ENCODE measurements at places on chromosomes 7 and 10. TPM values are rescaled to one million over a fixed set of nuclear protein-coding genes. Genes with fewer than 3 reads are reported as not detected.

DNA sequence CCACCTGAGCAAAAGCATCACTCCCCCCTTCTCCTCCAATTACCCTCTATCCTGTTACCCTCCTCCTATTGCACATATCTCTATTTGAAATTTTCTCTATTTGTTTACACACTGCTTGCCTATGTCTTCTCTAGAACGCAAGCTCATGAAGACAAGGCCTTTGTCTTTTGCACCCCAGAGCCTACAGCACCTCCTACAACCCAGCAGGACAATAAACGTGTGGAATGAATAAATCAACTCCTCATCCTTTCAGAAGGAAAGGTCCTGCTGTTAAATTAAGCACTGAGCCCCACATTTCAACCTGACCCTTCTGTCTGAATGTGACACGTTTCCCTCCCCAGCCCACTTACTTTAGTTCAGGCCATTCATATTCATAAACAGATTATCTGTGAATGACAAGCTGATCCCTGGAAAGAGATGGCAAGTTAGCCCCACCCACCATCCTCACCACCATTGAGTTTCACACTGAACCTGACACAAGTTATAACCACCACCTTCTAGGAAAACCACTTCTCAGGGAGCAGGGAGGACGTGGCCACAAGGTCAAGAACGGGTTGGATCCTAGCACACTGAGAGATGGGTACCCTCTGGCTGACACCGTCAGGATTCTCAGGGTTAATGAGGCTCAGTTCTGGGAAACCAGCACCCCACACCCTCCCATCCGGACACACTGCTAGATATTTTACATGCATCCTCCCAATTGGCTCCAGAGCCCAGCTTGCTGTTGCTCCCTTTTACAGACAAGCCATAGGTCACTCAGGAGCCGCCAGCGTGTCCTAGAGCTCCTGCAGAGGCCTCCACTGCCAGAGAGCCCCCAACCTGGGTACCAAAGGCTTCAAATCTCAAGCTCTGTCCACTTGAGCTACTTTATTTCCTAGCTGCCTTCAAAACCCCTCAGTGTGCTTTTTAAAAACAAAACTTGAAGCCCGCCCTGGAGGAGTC is 934 bp downstream of the PRTFDC1 start:
- no peak for DNase-seq

DNA sequence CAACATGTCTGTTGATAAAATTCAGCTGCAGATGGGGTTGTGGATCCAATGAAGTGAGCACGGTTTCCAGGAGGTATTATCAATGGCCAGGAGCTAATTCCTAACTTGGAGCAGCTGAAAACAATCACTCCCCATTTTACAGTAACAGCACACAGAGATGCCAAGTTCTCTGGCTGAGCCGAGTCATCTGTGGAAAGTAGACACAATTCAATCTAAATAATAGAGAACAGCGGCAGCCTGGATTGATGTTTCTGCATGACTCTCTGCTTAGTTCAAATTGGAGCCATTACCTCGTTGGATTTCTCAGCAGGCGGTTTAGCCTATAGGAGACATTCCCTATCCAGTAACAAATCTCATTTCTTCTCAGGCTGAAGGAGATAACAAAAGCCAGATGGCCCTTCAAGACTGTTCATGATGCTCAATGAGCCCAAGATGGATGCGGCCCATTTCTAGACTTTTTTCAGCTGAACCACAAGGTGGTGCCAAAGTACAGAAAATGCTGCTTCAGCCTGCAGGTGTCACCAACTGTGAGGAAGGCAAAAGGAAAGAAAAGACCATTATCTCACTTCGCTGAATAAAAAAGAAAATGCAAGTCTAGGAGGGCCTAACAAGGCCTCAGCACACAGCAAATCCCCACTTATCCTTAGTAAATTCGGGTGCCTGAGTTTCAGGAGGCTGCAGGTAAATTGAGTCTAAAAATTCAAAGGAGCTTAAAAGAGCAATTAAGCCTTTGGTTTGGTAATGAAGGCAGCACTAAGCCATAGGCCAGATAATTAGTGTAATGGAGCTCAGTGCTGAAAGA is 83.7 kb downstream of the SLC16A9 start:
- DNase-seq: peak; percentile 31

DNA sequence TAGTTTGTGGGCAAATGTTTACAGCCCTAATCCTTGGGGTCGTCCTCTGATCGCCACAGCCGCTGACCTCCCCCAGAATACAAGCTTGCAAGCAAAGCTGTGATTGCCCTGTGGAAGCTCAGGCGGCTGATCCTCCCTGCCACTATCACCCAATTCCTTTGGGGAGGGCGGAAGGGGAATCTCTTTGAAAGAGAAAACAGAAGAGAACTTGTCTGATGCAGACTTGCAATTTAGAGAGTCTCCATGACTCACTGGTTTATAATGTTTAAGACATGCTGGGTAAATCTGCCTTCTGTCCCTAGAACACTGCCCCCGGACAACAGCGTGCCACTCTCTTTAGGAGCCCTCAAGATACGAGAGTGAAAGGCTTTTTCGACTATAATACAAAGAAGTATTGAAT is 75.5 kb downstream of the NRP1 start:
- no peak for DNase-seq

- DNase-seq: no peak
These were observed 54.6 kb upstream of the MKI67 start for GRCh38 chr10:128180843-128181242.

DNA sequence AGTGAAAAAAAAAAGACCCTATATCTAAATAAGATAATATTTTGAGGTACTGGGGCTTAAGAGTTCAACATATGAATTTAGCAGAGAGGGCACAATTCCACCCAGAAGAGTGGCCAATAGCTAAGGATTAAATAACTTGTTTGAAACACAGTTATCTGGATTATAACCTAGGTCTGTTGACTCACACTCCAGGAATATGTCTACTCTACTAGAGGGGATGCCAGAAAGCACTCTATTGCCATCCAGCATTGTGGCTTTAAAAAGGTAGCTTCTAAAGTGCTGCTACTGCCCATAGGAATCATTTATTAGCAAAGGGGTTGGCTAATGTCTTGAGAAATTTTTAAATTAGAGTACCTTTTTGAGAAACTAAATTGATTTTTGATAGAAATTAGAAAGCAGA is 102.2 kb downstream of the PPP1R3A start:
- no peak for DNase-seq

Gene CLCN1
- not detected for total RNA-seq

Gene ZCWPW1
- total RNA-seq: 1.8 TPM

DNA sequence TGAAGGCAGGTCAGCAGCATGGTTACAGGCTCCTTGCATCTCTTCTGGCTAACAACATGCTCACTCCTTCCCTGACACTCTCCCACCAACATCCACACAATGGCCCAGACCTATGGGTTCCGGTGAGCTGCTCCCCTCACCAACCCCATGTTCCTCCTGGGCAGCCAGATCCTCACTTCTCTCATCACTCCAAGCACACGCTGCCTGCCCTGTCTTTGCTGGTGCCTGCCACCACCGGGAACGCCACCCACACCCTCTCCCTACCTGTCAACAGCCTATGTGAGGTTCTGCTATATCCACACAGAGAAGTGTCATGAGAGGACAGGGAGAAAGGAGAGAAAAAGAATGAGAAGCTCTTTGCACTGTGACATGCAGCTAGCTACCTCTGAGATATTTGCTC is 14.6 kb downstream of the PARP12 start:
- no peak for DNase-seq

DNA sequence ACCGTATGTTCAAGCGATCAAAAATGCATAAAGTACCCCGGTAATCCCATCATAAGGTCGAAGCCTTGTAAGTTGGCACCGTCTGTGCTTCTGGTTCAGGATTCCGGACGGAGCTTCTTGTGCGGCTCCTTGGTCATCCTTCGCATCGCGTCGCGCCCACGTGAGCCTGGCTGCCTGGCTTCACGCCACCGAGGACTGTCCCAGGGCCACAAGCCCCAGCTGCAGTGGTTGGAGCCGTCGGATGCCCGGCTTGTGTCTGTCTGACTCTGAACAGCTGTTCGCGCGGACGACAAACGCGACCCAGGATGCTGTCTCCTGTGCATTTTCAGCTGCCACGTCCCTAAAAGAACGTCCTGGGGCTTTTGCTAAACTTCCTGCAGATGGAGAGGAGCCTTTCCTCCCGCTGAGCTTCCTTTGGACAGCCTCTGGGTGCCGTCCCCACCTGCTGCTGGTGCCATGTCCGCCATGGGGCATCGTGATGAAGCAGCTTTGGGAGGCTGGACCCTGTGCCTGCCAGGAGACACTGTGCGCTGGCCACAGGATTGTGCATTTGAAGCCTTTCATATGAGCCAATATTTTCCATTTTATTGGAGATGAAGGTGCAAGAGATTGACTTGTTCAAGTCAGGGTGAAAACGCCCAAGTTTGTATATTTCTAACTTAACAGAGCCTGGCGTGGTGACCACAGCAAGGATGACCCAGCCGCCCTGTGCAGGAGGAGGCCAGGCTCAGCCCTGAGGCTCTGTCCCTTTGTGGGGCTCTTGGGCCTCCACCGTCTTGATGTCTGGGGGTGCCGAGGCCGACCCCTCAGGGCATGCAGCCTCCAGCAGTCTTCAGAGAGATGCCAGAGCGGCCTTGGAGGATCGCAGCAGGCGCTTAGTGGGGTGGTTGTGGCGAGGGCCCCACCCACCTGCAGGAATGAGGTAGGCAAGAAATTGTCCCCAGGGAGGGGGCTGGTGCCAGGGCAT is 6.7 kb upstream of the JAKMIP3 start:
- no peak for DNase-seq

- no peak for DNase-seq
These were observed 6.4 kb upstream of the CSTF2T start for GRCh38 chr10:51705774-51706173.

Gene ADAM12
- total RNA-seq: 30.0 TPM

DNA sequence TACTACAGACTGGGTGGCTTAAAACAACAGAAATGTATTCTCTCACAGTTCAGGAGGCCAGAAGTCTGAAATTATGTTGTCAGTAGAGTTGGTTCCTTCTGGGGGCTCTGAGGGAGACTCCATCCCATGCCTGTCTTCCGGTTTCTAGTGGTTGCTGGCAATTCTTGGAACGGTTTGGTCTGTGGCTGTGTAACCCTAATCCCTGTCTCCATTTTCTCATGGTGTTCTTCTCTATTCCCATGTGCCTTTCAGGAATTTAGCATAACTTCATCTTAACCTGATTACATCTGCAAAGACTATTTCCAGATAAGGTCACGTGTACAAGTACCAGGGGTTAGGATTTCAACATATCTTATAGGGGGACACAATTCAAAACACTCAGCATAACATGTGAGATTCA is 73.2 kb downstream of the FAM241B start:
- DNase-seq: no peak

Gene CALHM3
- total RNA-seq: not detected

DNA sequence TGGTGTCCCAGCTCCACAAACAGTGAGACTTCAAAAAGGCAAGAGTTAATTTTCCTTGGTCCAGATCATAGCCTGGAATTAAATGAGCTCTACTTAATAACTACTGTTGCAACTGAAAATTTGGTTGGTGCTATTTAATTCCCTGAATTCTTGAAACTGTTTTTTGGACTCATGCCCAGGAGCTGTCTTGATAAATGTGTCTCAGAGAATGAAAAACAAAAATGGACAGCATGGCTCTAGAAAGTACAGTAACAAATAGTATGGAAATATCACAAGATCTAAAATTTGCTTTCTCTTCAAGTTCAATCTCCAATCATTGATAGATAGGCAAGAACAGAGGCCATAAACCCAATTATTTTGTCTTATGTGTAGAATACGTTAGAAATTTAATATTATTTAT is 42.5 kb downstream of the CCDC71L start:
- no peak for DNase-seq

DNA sequence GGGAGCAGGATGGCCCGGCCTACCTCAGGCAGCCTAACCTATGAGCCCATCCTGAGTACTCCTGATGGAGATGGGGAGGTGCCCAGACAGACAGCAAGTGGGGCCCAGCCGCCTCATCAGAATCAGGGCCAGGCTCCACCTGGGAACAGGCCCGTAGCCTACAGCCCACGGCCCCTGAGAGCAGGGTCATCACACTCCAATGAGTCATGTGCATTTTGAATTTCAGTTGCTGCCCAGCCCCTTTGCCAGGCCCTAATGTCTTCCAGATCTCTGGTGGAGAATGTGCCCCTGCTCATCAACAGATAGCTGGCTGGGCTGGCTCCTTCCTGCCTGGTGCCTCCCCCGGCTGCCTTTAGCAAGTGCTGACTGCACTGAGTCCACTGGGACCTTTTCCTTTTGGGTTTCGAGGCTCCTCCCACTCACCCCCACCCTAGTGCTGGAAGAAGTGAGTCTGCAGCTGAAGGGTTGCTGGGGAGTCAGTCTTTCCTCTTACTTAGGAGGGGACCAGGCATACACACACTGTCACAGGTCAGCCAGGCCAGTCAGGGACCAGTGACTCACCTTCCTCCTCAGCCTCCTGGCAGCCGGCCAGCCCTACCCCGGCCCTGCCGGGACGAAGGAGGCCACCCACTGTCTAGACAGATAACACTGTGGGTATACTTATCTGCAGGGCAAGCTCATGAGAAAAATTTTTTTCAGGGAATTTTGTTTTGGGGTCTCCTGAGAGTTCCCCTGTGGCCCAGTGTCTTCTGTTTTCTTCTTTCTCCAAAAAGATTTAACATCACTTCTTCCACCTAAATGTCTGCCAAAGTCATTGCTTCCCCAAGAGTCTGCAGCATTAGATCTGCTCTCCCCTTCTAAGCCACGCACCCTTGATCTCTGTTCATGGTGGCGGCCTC is 9.1 kb upstream of the ASIC3 start:
- peak; percentile 87 for DNase-seq

Gene TMEM140
- total RNA-seq: 1.8 TPM

Gene FGFR2
- 8.9 TPM for total RNA-seq

- no peak for DNase-seq
These were observed 86.9 kb upstream of the GNA12 start for GRCh38 chr7:2931034-2931415.

Gene DKK1
- 4.7 TPM for total RNA-seq

GRCh38 chr10:89888321-89889070 is 187.1 kb downstream of the KIF20B start:
- no peak for DNase-seq

GRCh38 chr7:11120675-11121220 is 147.1 kb downstream of the PHF14 start:
- DNase-seq: no peak

Gene NFE2L3
- total RNA-seq: 57.1 TPM

Gene ARPC1A
- total RNA-seq: 216 TPM

DNA sequence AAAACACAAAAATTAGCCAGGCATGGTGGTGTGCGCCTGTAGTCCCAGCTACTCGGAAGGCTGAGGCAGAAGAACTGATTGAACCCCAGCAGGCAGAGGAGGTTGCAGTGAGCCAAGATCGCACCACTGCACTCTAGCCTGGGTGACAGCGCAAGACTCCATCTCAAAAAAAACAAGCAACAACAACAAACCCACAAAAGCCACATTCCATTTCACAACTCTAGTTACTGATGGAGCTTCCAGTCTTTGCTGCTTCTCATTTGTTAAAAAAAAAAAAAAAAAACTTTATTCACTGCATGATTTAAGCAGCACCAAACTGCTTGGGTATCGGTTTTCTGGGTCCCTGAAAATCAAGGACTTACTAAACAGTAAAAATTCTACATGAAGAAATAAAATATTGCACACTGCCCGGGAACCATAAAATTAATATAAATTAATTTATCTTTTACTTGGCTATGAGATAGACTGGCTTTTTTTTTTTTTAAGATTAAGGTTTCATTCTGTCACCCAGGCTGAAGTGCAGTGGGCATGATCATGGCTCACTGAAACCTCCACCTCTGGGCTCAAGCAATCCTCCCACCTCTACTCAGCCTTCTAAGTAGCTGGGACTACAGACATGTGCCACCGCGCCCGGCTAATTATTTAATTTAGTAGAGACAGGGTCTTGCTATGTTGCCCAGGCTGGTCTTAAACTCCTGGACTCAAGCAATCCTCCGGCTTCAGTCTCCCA is 42.0 kb downstream of the SRPK2 start:
- DNase-seq: no peak

Gene IDI1
- total RNA-seq: 59.5 TPM

All from kidney epithelial cell (primary cell).